Left kidney (tissue), 8 donors: ENCODE measurements at places on chromosomes 3 and 15. TPM values are rescaled to one million over a fixed set of nuclear protein-coding genes. Genes with fewer than 3 reads are reported as not detected.

- DNase-seq = no peak
Measured at GRCh38 chr3:16945330-16945729, 60.6 kb downstream of the PLCL2 start.

DNA sequence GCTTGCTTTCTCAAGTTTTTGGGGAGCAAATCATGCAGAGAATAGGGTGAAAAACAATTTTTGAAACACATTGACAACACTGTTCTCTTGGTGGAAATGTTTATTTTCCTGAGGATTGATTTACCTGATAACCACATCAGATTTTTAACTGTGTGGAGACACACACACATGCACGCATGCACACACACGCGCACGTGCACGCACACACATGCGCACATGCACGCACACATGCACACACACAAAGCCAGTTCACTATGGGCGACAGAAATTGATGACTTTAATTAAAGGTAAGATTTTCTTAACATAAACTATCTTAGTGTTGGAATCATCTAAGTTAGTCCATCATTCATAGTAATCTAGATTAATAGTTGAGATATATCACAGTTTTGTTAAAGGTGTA, 15.3 kb downstream of the LMLN start:
- no peak for DNase-seq

- no peak for DNase-seq
Measured at GRCh38 chr3:107938143-107938542, 152.7 kb downstream of the CD47 start.

Gene UBR1
- polyA plus RNA-seq = 29.4 TPM

- no peak for DNase-seq
Measured at GRCh38 chr3:49716691-49717210, 2.7 kb downstream of the AMIGO3 start.

GRCh38 chr3:120353463-120353862, 4.3 kb upstream of the LRRC58 start:
- no peak for DNase-seq

GRCh38 chr15:34588046-34588674, 4.7 kb upstream of the GOLGA8B start:
- peak; percentile 70 for DNase-seq

GRCh38 chr15:75672646-75673425, 25.1 kb downstream of the SNX33 start:
- no peak for DNase-seq

GRCh38 chr3:36686516-36686915, 77.8 kb downstream of the DCLK3 start:
- DNase-seq = no peak

DNA sequence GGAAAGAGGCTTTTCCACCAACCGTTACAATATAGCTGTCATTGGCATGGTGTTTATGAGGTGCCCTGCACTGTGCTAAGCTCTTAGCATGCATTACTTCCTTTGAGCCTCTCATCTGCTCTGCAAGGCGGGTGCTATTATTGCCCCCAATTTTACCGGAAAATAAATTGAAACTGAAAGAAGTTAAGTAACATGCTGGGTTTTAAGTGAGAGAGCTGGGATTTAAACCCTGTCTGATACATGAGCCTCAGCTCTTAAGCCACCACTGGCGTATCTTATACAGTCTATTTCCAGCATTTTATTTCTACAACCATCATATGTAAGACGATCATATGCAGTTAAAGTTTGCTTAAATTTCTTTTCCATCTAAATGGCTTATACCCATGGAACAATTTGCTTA, 81.6 kb downstream of the AGBL1 start:
- DNase-seq = no peak

- no peak for DNase-seq
Measured at GRCh38 chr3:29827756-29828155, 546.9 kb downstream of the RBMS3 start.

DNA sequence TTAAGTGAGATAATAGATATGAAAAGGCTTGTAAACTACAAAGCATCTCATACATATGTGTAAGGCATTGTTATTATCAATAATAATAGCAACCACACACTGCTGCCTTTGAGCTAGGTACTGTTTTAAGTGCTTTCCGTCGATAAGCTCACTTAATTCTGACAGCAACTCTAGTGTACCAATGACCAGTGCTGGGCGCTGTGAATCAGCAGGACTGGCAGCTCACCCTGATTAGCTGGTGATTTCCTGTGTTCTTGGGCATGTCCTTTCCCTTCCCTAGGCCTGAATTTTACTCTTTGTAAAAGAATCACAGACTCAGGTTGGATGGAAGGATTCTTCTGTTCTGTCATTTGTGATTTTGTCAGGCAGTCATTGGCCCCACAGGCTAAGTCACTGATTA, 215.6 kb downstream of the LPP start:
- no peak for DNase-seq

- no peak for DNase-seq
Measured at GRCh38 chr3:8489278-8489792, 12.3 kb upstream of the LMCD1 start.

DNA sequence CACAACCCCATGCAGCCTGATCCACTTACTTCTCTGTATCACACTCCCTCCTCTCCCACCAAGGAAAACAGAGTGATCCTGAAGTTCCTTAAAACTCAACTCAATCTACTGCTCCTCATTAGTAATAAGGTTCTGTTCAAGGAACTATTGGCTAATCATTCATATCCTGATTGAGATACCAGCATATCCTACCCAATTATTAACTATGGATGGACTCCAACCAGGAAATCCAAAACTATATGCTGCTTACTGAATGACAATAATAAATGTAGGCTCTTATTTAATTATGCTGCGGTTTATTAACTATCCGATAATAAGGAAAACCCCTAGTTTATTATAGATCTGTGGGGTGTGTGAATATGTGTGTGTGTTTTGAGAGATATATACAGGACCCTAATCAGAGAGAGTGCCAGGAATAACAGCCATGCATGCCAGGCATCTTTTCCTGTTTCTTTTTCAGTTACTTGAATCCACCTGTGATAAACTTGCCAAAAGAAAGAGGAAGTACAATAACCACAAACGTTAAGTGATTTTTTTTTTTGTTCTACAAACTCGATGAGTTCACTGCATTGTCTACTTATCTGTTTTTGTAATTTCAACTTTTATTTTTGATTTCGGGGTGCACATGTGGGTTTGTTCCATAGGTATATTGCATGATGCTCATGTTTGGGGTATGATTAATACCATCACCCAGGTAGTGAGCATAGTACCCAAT, 1031.7 kb upstream of the CFAP20DC start:
- no peak for DNase-seq

- DNase-seq = no peak
Measured at GRCh38 chr3:6825524-6825923, 35.4 kb upstream of the GRM7 start.

Gene TOMM70
- 85.2 TPM for polyA plus RNA-seq

- DNase-seq = no peak
Measured at GRCh38 chr3:153219146-153219545, 57.1 kb downstream of the RAP2B start.

Gene GOLGA8S
- polyA plus RNA-seq = 1.4 TPM

DNA sequence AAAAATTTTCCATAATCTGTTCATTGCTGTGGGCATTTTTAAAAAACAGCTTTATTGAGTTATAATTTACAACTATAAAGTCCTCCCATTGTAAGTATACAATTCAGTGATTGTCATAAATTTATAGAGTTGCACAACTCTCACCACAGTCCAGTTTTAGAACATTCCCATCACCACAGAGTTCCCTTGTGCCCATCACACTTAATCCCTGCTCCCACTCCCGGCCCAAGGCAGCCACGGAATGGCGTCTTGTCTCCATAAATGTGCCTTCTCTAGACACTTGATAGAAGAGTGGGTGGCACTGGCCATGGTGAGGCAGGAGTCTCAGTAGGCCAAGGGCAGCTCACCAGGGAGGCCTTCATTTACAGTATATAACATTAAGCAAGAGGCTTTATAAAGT, 6.3 kb downstream of the TSEN2 start:
- DNase-seq = no peak

GRCh38 chr3:58638591-58638990, 28.0 kb downstream of the FAM3D start:
- no peak for DNase-seq

Gene CD200
- polyA plus RNA-seq = 41.6 TPM

DNA sequence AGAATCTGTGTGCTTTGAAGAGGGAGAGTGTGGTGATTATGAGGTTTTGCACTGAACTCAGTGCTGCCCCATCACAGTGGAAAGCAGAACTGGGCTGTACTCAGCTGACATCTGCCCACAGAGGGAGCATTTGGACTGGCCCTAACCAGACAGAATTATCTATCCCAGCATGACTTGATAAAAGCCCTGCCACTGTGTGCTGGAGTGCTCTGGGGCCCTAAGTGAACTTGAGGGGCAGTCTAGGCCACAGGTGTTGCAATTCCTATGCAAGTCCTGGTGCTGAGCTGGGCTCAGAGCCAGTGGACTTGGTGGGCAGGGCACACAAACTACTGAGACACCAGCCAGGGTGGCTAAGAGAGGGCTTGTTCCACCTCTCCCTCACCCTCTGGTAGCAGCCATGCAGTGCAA, 269.2 kb upstream of the CTNNB1 start:
- no peak for DNase-seq

Gene SLC15A2
- polyA plus RNA-seq = 16.0 TPM
